ENCODE measurements at places on chromosomes 11 and 22. TPM values are rescaled to one million over a fixed set of nuclear protein-coding genes. Genes with fewer than 3 reads are reported as not detected.

POU2F3 gene
- total RNA-seq, result not detected

CYB5R2 gene
- 1.4 TPM for total RNA-seq

DNA sequence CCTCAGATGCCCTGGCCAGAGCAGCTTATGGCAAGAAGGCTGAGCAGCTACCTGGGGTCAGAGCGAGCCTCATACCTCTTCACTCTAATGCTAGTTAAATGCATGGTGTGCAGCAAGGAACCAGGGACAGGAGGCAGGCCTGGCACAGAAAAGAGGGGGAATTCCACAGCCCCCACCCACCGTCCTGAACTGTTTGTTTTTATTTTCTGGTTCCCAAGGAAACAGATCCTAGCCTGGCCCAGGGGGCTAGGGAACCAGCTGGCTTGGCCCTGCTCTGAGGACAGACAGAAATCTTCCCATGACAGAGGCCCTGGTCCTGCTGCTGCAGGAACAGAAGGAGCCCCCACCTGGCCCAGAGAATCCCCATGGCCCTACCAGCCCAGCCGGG, 40.4 kb downstream of the SLCO2B1 start:
- no peaks in the 10 kb centered on the region for H3K36me3 ChIP-seq
- peaks cover 17% of the 10 kb centered on the region for H3K27me3 ChIP-seq
- DNase-seq, result no peak
- H3K4me3 ChIP-seq, result no peak overlapping the region
- peaks cover 11% of the 10 kb centered on the region for H3K4me1 ChIP-seq

DNA sequence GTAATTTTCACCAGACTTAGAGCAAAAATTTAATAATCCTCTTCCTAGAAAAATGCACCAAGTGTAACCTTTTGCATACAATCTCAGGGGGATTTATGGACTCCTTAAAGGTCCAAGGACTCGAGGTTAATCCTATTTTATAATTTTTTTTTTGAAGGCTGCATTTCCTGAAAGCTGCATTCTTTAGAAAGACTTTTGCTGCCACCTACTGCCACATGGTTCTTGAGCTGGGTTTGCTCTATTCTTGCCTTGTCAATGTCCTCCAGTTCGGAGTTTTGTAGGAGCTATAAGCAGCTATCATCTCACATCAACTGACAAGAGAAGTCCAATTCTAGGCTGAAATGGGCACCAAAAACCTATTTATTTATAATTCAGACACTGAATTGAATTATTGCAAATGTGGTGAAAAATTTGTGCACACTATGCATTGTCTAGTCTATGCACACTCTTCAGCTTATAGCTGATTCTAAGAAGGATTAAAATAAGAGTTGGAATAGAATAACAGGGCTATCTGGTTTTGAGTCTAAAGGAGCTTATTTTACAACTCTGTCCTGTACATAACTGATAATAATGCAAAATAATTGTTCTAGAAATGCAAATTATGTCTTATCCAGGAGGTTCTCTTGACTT, 31.3 kb downstream of the TRAF6 start:
- H3K4me1 ChIP-seq, result peaks cover 4% of the 10 kb centered on the region
- no peak overlapping the region for H3K27ac ChIP-seq
- peaks cover 3% of the 10 kb centered on the region for H3K27me3 ChIP-seq

- no peaks in the 10 kb centered on the region for H3K4me1 ChIP-seq
Measured at GRCh38 chr11:131373756-131374155, 3.3 kb downstream of the NTM start.

Data from activated naive CD8-positive, alpha-beta T cell treated with anti-CD3 and anti-CD28 coated beads, Interleukin-2, amount 10 ng/mL, durations not matched to agents 7 days and 5 days (primary cell).